Naive thymus-derived CD8-positive, alpha-beta T cell (primary cell): ENCODE measurements at places on chromosomes 1 and 21.
A peak's percentile ranks its signal among the peaks of the same experiment; 100 is the strongest.

DNA sequence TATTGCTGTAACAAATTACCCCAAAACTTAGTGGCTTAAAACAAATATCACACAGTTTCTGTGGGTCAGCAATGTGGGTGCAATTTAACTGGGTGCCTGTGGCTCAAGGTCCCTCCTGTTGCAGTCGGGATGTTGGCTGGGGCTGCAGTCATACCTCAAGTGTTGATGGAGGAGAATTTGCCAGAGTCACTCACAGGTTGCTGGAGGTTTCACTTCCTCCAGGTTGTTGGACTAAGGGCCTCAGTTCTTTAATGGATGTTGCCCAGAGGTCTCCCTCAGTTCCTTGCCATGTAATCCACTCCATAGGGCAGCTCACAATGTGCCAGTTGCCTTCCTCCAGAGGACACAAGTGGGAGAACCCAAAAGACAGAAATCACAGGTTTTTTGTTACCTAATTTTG lies 2.5 kb upstream of the TAF13 start:
- DNase-seq: no peak

- DNase-seq: peak; percentile 6
Observed at GRCh38 chr1:100530880-100531487, 7.0 kb upstream of the GPR88 start.

GRCh38 chr1:143735764-143736461 lies 235.9 kb downstream of the FAM72C start:
- DNase-seq: no peak

GRCh38 chr1:116486424-116486823 lies 84.4 kb downstream of the CD58 start:
- no peak for DNase-seq

- no peak for DNase-seq
Observed at GRCh38 chr1:102838016-102838415, 270.3 kb downstream of the COL11A1 start.

DNA sequence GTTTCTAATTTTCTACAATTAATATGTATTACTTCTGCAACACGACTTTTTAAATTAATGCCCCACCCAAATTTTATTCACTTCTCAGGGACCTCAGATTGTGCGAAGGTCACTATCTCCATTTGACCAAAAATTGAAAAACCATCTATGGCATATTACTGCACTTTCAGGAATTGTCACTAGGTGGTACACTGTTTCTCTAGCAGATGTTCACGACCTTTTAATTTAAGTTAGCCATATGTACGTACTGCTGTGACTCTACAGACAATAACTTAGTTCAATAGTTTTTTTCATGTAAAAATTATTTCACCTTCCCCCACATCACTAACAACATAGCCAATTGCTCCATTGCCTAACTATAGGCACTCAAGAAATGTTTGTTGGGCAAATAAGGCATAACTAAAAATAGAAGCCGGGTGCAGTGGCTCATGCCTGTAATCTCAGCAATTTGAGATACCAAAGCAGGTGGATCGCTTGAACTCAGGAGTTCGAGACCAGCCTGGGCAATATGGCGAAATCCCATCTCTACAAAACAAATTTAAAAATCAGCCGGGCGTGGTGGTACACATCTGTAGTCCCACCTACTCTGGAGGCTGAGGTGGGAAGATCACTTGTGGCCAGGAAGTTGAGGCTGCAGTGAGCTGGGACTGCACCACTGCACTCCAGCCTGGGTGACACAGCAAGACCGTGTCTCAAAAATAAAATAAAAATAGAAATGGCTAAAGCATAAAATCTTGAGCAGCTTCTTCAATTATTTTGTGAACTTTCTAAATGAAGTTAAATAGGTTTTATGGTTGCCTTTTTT lies 75.7 kb upstream of the PKN2 start:
- no peak for DNase-seq

DNA sequence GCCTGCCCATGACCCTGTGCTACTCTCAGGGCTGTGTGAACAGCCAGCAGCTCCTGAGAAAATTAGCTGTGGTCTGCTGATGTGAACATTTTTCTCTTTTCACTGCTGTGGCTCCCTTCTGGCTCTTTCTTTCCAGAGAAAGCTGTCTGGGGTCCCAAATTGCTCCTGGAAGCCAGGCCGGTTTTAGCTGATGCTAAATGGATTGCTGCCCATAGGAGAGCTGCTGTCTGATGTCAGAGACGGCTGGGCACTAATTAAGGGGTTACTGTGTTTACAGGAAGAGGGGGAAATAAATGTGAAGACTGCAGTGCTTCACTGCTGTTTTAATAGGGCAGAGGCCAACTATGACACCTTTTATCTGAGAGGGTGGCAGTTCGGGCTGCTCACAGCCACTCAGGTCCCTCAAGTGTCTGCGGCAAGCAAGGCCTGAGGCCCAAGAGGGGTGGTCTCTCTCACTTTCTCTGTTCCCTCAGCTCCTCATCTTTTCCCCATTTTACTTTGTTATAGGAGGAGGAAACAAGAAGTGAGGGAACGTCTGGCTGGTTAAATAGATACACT lies 106.0 kb upstream of the GNG12 start:
- no peak for DNase-seq

GRCh38 chr1:230421481-230421880 lies 4.7 kb downstream of the PGBD5 start:
- no peak for DNase-seq

- DNase-seq: no peak
Observed at GRCh38 chr1:7594714-7595295, 176.3 kb upstream of the VAMP3 start.
